ENCODE measurements at places on chromosomes 4 and X.

GRCh38 chr4:165131247-165131832 is 18.7 kb upstream of the TMEM192 start:
- peak; percentile 84 for DNase-seq
- no peak overlapping the region for H3K27ac ChIP-seq
- H3K27me3 ChIP-seq = no peaks in the 10 kb centered on the region
- H3K36me3 ChIP-seq = no peaks in the 10 kb centered on the region
- H3K4me3 ChIP-seq = no peak overlapping the region

- peaks cover 5% of the 10 kb centered on the region for H3K36me3 ChIP-seq
- DNase-seq = no peak
- H3K27me3 ChIP-seq = peaks cover 2% of the 10 kb centered on the region
- H3K4me1 ChIP-seq = peaks cover 2% of the 10 kb centered on the region
- no peak overlapping the region for H3K4me3 ChIP-seq
Measured at GRCh38 chrX:15430076-15430475, 45.9 kb upstream of the VEGFD start.

DNA sequence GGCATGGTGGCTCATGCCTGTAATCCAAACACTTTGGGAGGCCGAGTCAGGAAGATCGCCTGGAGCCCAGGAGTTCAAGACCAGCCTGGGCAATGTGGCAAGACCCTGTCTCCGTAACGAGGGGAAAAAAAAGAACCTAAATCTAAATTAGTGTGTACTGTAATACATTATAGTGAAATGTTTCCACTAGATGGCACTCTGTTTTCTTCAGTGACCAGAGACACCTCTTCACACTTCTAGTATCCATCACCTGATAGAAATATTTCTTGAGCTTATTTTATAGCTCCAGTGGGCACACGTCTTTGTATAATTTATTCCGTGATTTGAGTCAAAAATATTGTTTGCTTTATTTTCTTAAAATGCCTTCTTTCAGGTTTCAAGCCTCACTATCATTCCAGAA is 600.9 kb upstream of the DIPK2B start:
- H3K27me3 ChIP-seq = no peaks in the 10 kb centered on the region
- DNase-seq = no peak
- no peaks in the 10 kb centered on the region for H3K36me3 ChIP-seq
- no peak overlapping the region for H3K27ac ChIP-seq

DNA sequence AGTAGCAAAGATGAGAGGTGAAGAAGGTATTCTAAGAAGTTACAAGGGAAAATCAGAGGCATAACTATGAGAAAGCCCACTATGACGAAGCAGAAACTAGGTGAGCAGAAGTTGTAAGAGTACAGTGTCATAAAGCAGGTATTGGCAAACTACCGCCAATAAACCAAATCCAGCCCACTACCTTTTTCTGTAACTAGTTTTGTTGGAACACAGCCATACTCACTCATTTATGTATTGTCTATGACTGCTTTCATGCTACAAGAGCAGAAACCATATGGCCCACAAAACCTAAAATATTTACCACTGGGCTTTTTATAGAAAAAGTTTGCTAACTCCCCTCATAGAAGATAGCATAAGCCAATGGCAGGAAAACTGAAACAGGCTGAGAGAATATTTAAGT is 31.8 kb upstream of the ZCCHC13 start:
- no peaks in the 10 kb centered on the region for H3K4me1 ChIP-seq
- no peak for DNase-seq
- H3K27ac ChIP-seq = no peak overlapping the region
- no peaks in the 10 kb centered on the region for H3K36me3 ChIP-seq

- H3K4me3 ChIP-seq = no peak overlapping the region
- H3K27ac ChIP-seq = no peak overlapping the region
- H3K36me3 ChIP-seq = peaks cover 4% of the 10 kb centered on the region
- peaks cover 2% of the 10 kb centered on the region for H3K27me3 ChIP-seq
- no peaks in the 10 kb centered on the region for H3K4me1 ChIP-seq
- no peak for DNase-seq
Measured at GRCh38 chr4:138821331-138821730, 194.2 kb upstream of the NOCT start.

DNA sequence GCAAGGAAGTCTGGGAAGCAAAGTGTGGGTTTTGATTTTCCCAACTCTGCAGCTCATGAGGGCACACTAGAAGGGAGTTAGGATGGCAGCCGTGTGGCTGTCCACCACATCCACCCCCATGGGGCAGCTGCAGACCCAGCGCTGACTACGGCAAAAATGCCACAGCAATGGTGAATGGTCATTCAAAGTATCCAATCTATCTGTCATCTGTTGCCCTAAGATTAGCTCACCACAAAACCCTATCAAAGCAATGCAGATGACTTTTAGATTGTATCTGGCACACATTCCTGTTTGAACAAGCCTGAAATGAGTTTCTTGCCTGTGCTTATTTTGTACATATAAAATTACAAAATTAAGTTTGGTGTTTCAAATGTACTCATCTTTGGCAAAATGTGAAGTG is 29.7 kb upstream of the HPSE start:
- H3K4me1 ChIP-seq = no peaks in the 10 kb centered on the region
- no peak overlapping the region for H3K27ac ChIP-seq
- DNase-seq = no peak
- H3K4me3 ChIP-seq = no peak overlapping the region
- H3K27me3 ChIP-seq = no peaks in the 10 kb centered on the region

GRCh38 chr4:185580699-185581098 is 45.4 kb upstream of the PDLIM3 start:
- no peak for DNase-seq
- peaks cover 15% of the 10 kb centered on the region for H3K4me1 ChIP-seq
- H3K27ac ChIP-seq = no peak overlapping the region
- no peak overlapping the region for H3K4me3 ChIP-seq

DNA sequence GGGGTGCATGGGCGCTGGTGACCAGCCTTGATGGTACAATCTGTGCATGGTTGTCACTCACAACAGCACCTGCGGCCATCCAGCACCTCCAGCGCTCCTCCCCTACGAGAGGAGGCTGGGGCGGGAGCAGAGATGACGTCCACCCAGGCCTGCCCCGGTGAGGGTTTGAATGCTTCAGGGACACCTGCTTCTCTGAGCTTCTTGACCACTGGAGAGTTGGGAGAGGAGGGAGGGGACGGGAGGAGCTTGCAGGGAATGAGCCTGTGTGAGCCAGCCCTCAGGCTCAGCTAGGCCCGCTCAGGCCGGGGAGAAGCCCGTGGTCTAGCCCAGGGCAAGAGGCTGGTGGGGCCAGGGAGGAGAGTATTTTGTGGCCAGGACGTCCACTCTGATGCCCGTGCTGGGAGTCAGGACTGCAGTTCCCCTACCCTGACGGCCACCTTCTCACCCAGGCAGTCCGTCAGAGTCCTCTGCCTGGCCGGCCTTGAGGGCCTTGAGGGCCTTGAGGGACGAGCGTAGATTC is 59.2 kb downstream of the CPZ start:
- peaks cover 6% of the 10 kb centered on the region for H3K27me3 ChIP-seq
- peaks cover 10% of the 10 kb centered on the region for H3K36me3 ChIP-seq
- H3K27ac ChIP-seq = no peak overlapping the region
- no peaks in the 10 kb centered on the region for H3K4me1 ChIP-seq
- no peak overlapping the region for H3K4me3 ChIP-seq

DNA sequence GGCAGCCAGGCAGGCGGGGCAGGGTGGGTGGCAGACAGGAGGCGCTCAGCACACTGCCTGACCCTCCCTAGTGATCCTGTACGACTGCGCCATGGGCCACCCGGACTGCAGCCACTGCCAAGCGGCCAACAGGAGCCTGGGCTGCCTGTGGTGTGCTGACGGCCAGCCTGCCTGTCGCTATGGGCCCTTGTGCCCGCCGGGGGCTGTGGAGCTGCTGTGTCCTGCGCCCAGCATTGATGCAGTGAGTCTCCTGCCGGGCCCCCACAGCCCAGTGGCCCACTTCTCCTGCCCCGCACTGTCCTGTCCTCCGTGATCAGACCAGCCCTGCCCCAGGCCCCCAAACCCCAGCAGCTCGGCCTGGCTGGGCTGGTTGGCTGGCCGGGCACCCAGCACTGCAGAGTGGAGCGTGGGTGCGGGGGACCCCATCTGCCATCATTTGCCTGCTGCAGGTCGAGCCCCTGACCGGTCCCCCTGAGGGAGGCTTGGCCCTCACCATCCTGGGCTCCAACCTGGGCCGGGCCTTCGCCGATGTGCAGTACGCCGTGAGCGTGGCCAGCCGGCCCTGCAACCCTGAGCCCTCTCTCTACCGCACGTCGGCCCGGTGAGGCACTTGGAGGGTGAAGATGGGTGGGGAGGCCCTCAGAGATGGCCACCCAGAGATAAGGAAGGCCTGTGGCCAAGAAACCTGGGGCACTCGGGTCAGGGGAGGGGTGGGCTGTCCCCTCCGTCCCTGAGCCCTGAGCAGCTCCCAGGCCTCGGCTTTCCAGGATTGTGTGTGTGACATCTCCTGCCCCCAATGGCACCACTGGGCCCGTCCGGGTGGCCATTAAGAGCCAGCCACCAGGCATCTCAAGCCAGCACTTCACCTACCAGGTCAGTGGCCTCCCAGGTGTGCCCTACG is 7.6 kb downstream of the PLXNB3 start:
- peak; percentile 11 for DNase-seq
- H3K36me3 ChIP-seq = no peaks in the 10 kb centered on the region
- no peak overlapping the region for H3K27ac ChIP-seq
- H3K27me3 ChIP-seq = no peaks in the 10 kb centered on the region

- H3K4me3 ChIP-seq = no peak overlapping the region
- DNase-seq = no peak
- H3K36me3 ChIP-seq = no peaks in the 10 kb centered on the region
- peaks cover 6% of the 10 kb centered on the region for H3K4me1 ChIP-seq
- peaks cover 3% of the 10 kb centered on the region for H3K27me3 ChIP-seq
- H3K27ac ChIP-seq = no peak overlapping the region
Measured at GRCh38 chrX:18016941-18017340, 155.8 kb upstream of the RAI2 start.

GRCh38 chrX:45164021-45164621 is 36.6 kb downstream of the DIPK2B start:
- H3K27ac ChIP-seq = no peak overlapping the region
- no peak for DNase-seq
- no peaks in the 10 kb centered on the region for H3K4me1 ChIP-seq
- H3K36me3 ChIP-seq = no peaks in the 10 kb centered on the region

DNA sequence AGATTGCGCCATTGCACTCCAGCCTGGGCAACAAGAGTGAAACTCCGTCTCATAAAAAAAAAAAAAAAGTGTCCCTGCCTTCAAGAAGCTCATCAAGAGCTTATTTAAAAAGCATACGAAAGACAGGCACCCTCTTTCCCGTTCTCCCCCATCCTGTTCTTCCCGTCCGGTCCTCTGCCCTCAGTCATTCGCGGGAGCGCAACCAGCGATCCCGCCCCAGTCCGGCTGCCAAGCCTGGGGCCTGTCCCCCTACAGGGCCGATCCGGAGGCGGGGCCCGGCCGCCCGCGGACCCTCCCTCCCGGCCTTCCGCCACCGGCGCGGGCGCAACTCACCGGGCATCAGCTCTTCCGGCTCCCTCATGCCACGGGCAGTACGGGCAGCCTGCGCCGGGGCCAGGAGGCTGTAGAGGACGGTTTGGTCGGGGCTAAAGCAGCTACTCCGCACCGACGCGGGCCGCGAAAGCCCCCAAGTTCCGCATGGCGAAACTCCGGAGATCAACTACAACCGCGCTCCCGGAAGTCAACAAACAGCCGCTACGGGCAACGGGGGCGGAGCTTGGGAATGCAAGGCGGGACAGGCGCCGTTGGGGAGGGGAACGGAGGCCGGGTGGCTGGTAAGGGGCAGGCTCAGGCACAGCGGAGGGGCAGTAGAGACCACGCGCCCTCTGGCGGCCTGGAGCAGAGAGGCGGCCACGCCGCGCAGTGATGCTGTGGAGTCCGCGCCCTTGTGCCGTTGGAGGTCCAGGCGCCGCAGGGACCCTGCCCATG is at the start of gene RPGR:
RPGR (minus strand) TSS at position 503 of the 768 bp plus-strand sequence; CDS start at position 361, 142 bp downstream.
- H3K36me3 ChIP-seq = no peaks in the 10 kb centered on the region
- H3K27ac ChIP-seq = no peak within 1 kb of the TSS
- peak; percentile 95 for DNase-seq
- no peaks in the 10 kb centered on the region for H3K27me3 ChIP-seq
- H3K4me3 ChIP-seq = peak within 1 kb of the TSS; percentile 88

DNA sequence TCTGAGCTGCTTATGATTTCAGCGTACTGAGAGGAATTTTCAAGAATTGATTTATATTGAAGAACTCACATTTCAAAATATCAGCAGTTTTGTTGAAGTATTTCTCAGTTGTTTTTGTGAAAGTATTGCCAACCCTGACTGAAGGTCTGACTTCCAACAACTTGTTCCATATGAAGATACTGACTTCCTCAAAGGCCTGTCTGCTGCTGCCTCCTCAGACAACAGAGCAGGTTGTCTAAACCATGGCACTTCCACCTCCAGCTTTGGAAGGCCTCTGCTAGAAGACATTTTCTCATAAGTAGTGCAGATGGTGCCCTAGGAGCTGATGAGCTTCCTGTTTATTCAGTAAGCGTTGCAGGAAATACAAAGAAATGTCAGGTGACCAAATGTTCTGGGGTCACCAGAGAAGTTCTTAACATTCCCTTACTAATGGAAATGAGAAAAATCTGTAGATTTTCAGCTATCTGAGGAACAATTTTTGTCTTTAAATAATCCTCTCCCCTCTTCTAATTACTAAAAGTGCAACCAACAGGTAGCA is 28.8 kb downstream of the FGF2 start:
- no peak overlapping the region for H3K27ac ChIP-seq
- no peaks in the 10 kb centered on the region for H3K36me3 ChIP-seq
- H3K4me3 ChIP-seq = no peak overlapping the region
- H3K4me1 ChIP-seq = peaks cover 4% of the 10 kb centered on the region
- no peak for DNase-seq

DNA sequence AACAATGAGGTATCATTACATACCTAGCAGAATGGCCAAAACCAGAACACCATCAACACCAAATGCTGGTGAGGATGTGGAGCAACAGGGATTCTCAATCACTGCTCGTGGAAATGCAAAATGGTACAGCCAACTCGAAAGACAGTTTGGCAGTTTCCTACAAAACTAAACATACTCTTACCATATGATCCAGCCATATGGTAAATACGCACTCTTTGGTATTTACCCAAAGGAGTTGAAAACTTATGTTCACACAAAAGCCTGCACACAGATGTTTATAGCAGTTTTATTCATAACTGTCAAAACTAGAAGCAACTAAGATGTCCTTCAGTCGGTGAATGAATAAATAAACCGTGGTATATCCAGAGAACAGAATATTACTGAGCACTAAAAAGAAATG is 7.8 kb downstream of the CASP3 start:
- peak overlapping the region; percentile 79 for H3K4me3 ChIP-seq
- H3K27me3 ChIP-seq = peaks cover 2% of the 10 kb centered on the region
- DNase-seq = no peak
- peaks cover 39% of the 10 kb centered on the region for H3K4me1 ChIP-seq
- H3K36me3 ChIP-seq = no peaks in the 10 kb centered on the region
- H3K27ac ChIP-seq = peak overlapping the region; percentile 89

- no peaks in the 10 kb centered on the region for H3K36me3 ChIP-seq
- DNase-seq = no peak
- no peaks in the 10 kb centered on the region for H3K4me1 ChIP-seq
- no peak overlapping the region for H3K4me3 ChIP-seq
Measured at GRCh38 chrX:42485601-42486000, 292.4 kb downstream of the PPP1R2C start.

Measured in glutamatergic neuron (in vitro differentiated cells).